ENCODE measurements at places on chromosomes 5 and 9.

DNA sequence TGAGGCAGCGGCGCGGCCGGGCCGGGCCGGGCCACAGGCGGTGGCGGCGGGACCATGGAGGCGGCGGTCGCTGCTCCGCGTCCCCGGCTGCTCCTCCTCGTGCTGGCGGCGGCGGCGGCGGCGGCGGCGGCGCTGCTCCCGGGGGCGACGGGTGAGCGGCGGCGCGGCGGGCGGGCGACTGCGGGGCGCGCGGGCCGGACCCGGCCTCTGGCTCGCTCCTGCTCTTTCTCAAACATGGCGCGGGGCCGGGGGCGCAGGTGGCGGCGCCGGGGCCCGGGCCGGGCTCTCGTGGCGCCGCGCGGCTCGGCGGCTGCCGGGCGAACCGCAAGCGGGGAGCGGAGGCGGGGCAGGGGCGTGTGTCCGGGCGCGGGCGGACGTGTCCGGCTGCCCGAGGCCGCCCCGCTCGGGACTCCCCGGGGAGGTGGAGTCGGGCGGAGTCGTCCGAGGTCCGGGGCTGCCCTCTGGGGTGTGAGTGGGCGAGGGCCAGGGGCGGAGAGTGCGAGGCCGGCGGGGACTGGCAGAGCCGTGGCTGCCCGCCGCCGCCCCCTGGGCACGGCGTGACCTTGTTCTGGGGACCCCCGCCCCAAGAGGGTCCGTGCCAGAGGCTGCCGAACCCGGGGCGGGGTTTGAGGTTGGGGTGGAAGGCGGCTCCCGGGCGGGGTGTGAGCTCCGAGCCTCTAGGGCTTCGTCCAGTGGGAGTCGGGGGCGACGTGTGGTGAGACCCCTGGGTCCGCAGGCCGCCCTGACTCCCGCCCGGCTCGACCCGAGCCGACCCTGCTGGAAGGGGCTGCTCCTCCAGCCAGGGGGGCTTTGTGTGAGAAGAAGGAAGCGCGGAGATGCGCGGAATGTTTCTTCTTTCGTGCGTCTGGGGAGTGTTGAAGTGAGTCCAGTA lies 485 bp downstream of the TGFBR1 start:
- peak; percentile 49 for DNase-seq

GRCh38 chr5:168005093-168005492 lies 286.4 kb upstream of the WWC1 start:
- no peak for DNase-seq

DNA sequence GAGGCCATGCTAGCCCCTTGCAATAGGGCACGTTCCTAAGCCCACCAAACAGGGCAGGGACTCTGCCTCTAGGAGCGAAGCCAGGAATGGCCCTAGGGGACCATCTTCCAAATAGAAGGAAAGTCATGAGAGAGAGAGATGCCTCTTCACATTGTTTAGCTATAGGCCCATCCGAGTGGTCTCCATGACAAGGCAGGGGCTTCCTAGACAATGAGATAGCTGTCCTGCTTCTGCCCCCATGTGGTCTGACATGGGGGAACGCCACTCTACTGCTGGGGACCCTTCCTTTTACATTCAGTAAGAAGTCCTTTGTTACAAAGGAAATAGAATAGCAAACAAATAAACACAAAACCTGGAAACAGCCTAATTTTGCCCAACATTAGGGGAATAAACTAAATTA lies 17.9 kb upstream of the KIF4B start:
- DNase-seq, result peak; percentile 41

DNA sequence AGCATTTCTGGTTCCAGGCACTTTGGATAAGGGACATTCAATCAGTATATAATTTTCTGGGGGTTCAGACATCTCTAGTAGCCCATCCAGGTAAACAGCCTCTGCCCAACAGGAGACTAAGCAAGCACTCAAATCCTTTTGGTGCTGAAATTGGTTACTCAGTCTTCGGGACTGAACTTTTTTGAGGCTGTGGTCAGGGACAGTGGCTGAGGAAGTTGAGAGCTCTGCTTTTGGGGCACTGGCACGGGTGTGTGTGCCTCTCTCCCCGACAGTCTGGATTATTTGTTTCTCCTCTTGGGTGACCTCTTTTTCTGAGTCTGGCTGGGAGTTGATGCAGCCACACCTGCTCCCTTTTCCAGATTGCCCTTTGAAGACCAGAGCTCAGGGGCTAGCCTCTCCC lies 47.6 kb downstream of the ACER2 start:
- no peak for DNase-seq

- no peak for DNase-seq
Observed at GRCh38 chr5:55856516-55857246, 5.5 kb downstream of the IL31RA start.

Data from NCI-H82 (cell line).